ENCODE measurements at places on chromosomes 5 and 9. TPM values are rescaled to one million over a fixed set of nuclear protein-coding genes. Genes with fewer than 3 reads are reported as not detected.

UGT3A2 gene
- not detected for total RNA-seq

NUTM2F gene
- total RNA-seq = not detected

SLC6A3 gene
- total RNA-seq = not detected

GLE1 gene
- total RNA-seq = 24.5 TPM

QRFP gene
- not detected for total RNA-seq

ZNF608 gene
- 1.5 TPM for total RNA-seq

PCDHA9 gene
- total RNA-seq = under 0.01 TPM

CNOT6 gene
- total RNA-seq = 12.1 TPM

SARDH gene
- 1.2 TPM for total RNA-seq

C5orf58 gene
- not detected for total RNA-seq

IGIP gene
- 9.3 TPM for total RNA-seq

INSL6 gene
- not detected for total RNA-seq

PDZD2 gene
- 0.23 TPM for total RNA-seq

IARS1 gene
- total RNA-seq = 354 TPM

SLCO6A1 gene
- not detected for total RNA-seq

FIBCD1 gene
- 2.4 TPM for total RNA-seq

IFNA5 gene
- not detected for total RNA-seq

PCDHA1 gene
- not detected for total RNA-seq

NSD1 gene
- 25.9 TPM for total RNA-seq
